ENCODE measurements at places on chromosomes 7 and 10.
A peak's percentile ranks its signal among the peaks of the same experiment; 100 is the strongest.

DNA sequence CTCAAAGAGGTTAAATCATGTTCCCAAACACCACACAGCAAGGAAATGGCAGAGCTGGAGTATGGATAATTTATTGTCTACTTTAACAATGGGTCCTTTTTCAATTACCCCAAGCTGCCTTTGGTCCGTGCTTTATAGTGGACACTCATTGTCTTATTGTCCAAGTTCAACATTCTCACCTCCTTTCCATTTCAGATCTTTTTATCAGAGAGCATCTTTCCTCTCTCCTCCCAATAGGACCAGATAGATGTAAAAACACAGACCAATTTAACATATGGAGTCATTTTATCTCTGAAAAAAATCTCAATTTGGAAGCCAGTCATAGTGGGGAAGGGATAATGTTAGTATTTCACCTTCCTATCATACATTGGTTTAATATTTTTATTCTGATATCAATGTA lies 83.5 kb upstream of the WAC start:
- DNase-seq, result no peak

- no peak for DNase-seq
Observed at GRCh38 chr7:40024048-40024447, 74.0 kb downstream of the CDK13 start.

GRCh38 chr7:155832581-155832981 lies 20.3 kb upstream of the SHH start:
- DNase-seq, result peak; percentile 67

DNA sequence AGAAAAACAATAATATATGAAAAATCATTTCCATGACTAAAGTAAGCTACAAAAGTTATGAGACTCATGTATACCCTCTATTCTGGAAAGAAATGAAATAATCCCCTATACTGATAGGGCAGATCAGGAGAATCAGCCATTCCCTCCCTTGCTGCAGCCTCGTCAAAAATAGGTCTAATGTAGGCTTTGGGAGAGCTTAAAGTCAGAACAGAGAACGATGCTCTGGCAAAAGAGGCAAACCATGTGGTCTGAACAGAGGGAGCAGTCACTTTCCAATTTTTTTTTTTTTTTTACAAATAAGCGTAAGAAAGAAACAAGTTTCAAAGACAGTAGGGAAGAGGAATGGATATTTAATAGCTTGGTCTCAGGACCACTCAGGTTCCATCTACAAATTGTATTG lies 462.2 kb upstream of the LRRTM3 start:
- no peak for DNase-seq

DNA sequence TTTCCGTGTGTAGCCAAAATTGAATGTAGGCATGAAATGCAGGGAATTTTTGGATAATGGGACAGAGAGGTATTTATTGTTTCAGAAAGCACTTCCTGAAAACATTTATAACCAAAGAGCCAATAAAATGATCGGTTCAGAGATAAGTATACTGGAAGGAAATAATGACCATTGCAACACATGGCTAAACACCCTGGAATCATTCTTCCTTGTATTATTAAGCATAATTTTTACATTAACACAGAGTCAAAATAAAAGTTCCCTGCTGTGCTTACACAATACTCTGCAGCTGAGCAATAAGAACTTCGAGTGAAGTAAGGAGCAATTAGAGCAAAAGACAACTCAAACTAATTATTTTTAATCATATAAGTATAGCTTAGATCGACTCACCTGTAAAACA lies 648.3 kb downstream of the TNS3 start:
- DNase-seq, result no peak

DNA sequence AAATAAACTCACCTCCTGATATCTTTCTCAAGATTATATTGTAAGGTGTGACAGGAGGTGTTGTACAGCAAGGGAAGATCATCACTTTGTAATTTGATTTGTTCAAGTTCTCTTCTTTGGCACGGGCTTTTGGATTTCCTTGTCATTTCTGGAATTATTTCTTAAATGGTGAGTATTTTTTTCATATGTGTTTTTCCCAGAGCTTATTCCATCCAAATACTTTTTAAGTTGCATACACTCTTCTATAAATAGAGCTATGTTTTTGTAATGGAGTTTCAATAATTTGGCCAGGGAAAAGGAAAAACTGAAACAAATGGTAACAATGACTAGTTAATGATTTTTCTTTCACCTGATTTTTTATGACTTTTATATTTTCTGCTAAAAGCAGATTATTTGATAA lies 92.5 kb downstream of the CFAP58 start:
- DNase-seq, result no peak

Data from spleen (tissue), 13 donors.